ENCODE measurements at places on chromosomes 7 and 10.

GRCh38 chr10:86284355-86285105, 82.1 kb downstream of the GRID1 start:
- no peak for DNase-seq

DNA sequence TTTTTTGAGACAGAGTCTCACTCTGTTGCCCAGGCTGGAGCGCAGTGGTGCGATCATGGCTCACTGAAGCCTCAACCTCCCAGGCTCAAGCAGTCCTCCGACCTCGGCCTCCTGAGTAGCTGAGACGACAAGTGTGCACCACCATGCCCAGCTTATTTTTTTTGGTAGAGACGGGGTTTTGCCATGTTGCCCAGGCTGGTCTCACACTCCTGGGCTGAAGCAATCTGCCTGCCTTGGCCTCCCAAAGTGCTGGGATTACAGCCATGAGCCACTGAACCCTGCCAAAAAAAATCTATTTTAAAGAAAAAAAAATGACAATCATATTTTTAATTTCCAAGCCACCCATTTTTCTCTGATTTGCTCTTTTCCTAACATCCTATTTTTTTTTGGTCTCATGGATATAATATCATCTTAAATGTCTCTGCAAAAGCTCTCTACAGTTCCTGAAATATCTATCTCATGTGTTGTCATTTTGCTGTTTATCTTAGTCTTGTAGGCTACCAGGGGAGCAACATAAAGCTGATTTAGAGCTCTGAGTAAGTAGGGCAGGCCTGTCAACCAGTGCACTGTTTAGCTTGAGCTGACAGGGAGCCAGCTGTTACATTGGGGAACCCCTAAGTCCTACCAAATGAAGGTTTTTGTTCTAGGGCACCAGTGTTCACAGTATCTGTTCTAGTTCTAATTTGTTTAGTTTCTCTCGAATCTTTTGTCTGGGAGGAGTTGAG, 29.9 kb upstream of the HBP1 start:
- no peak for DNase-seq

DNA sequence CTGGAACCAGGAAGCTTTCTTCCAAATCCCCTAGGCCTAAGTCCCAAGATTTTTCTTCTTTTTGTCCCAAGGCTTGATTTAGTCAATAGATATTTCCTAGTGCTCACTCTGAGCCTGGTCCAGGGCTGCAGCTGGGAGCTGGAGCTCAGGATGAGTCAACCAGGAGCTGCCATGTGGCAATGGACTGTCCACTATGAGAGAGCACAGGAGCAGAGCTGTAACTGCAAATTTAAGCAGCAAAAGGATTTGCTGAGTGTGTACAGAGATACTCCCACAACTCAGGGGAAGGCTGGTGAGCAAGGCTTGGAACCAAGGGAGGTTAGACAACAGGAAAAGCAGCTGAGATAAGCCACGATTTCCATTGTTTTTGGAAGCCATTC, 92.1 kb upstream of the CXCL12 start:
- no peak for DNase-seq

GRCh38 chr10:79943871-79944270, 5.0 kb downstream of the SFTPD start:
- DNase-seq, result no peak

GRCh38 chr10:117536072-117536865, 6.3 kb upstream of the EMX2 start:
- no peak for DNase-seq

DNA sequence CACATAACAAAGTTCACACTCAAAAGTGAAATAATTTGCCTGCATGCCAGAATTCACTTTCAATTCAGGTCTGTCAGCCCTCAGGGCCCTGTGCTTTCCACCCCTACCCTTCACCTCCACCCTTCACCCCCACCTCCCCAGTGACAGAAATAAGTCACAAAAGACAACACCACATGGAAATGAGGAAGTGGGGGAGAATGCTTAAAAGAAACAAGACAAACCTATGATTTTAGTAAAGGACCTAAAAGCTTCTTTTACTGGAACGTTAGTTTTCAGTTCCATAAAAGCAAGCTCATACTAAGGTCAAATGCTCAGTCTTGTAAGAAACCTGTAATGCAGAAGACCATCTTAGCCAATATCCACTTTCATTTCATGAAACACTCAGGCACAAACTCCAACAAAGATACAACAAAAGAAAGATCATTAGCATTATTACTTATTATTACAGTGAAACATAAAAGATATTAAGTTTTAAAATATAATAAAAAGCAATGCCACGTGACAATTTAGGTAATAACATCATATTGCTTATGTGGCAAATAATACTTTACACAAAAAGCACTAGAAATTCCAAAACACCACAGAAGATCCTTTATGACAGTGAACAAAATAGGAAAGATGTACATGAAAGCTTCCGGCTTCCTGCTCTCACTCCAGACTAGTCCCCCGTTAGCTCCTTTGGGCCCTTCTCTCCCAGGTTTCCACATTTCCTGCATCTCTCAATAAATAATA, 112.1 kb downstream of the LMBR1 start:
- no peak for DNase-seq

- no peak for DNase-seq
Measured at GRCh38 chr10:95334805-95335144, 44.0 kb upstream of the PDLIM1 start.

DNA sequence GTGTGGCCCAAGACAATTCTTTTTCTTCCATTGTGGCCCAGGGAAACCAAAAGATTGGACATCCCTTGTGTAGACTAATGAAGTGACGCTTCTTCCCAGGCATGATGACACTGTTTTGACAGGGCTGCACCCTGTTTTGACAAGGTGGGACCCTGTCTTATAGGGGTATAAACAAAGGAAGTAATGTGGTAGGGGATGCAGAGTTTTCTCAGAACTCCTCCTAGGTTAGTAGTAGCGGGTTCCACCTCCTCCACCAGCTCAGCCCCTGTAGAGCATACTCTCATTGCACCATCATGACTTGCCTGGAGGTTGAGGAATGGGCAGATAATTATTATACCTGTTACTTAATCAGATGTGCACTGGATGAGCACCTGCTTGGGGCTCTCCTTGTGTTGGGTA, 123.1 kb downstream of the CCNY start:
- no peak for DNase-seq

DNA sequence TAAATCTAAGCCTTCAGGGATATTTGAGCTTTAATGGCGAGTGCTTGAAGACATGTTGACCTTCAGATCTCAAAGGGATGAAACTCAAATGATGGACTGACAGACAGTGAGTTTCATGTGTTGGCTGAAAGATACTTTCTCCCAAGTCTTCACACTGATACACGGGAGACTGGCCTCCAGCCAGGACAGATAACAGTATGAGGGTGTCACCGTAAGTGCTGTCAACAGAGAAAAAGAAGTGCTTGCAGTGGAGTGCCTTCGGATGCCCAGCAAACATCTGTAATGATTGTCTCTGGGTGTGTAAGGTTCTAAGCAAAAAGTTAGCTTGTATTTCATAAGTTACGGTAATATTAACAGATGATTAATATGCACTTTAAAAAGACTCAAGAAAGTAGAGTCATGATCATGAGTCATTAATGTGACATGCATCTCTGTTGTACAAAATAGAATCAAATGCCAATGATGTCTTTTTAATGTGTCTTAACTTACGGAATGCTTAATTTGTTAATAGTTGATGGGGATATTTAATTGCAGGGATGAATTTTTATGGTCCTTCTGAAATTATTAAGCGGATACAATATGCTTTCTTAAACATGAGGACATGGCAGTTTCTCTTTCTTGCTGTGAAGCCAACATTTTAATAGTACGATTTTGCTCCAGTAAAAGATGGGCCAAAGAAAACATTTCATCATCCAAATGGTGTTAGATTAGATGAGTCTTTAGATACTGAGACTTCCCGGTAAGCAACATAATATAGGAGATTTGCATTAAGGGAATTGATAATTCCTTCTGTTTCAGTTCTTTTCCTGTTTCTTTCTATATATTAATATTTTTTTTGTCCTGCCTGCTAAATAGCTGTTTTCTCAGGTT, 292.5 kb downstream of the GALNT17 start:
- DNase-seq, result no peak

GRCh38 chr10:127832501-127832900, 60.2 kb downstream of the CLRN3 start:
- no peak for DNase-seq

DNA sequence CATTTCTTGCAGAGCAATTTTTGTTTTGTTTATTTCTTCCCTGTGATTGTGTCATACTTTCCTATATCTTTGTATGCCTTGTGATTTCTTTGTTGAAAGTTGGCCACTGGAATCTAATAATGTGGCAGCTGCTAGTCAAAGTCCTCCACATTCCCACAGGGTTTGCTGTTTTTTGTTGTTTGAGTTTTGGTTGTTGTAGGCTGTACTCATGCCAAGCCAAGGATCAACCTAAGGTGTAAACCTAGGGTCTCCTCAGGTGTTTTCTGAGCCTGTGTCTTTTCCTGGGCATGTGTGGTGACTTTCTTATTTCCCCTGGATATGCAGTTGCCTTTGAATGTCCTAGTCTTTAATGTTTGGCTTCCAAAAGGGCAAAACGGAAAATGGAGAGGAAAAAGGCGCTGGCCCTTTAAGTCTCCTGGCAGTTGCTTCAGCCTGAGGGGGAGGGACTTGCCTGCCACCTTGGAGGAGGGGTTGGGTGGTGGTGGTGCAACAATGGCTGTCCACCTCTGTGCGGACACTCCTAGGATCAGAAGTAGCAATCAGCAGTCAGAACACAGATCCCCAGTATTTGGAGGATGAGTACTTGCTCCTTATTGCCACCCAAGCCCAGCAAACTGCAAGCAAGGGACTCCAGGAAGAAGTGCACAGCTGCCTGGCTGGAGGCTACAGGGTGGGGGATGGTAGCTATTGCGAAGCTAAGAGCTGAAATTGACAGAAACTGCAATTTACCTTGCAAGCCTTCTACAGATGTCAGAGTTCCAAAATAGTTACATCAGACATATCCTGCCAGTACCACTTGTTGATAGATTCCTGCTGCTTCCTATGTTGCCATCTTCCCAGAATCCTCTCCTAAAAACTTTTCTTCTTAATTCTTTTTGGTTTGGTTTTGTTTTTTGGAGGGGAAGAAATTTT, 5.6 kb upstream of the ZNF518A start:
- no peak for DNase-seq

GRCh38 chr10:35092851-35093250, 2.7 kb upstream of the CUL2 start:
- DNase-seq, result no peak

GRCh38 chr7:5420881-5421713, 2.5 kb downstream of the TNRC18 start:
- no peak for DNase-seq

- no peak for DNase-seq
Measured at GRCh38 chr10:86721232-86721631, 35.2 kb upstream of the BMPR1A start.

DNA sequence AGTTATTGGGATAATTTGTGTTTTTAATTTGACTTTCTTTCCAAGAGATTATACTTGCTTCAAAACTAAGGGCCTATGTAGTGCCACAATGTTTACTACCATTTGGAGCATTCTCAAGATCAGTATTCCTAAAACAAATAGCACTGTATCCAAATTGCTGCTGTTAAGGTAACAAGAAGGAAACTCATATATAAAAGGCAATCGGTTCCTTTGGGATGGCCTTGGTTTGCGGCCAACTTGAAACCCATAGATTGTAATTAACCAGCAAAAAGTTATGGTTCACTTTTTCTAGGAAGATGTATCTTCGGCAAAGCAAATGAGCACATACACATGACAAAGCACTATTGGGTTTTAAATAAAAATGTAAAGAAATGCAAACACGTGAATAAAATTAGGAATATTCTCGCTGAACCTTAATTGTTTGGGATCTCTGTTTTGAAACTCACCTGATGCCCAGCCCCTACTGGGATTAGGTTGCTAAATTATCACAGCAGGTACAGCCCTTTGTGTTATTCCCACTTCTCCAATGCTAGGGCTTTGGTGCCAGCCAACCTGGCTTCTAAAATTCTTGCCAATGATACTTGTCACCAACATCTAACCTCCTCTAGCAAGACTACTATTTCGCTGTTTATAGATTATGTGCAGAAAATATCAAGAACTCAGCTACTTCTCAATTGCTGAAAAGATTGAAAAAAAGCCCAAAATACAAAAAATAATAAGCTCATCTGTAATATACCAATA, 16.0 kb downstream of the CDNF start:
- no peak for DNase-seq

DNA sequence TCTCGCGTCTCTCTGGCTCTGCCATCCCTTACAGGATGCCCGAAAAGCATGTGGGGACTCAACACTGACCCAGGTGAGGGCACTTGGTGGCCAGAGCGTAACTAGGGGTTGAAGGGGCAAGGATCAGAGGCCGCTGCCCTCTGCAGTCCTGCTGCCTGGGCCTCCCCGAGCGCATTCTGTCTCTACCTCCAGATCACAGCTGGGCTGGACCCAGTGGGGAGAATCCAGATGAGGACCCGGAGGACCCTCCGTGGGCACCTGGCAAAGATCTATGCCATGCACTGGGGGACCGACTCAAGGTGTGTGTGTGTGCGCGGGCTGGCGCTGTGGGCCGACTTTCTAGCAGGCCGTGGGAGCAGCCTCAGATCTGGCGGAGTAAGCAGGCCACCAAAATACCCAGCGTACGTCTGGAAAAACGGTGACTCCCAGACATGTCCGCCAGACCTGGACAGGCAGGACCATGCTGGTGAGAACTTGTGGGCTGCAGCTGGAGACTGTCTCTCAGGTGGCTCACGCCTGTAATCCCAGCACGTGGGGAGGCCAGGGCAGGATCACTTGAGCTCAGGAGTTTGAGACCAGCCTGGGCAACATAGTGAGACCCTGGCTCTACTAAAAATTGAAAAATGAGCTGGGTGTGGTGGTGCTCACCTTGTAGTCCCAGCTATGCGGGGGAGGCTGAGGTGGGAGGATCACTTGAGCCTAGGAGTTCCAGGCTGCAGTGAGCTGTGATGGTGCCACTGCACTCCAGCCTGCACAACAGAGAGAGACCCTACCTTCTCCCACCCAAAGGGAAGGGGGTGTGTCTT, 3.2 kb downstream of the GNB2 start:
- DNase-seq, result no peak
